Activated CD4-positive, alpha-beta T cell treated with anti-CD3 and anti-CD28 coated beads, Interleukin-2, Interleukin-4, amounts not matched to agents 100 ng/mL and 50 ng/mL, durations not matched to agents 16 hours and 8 hours (primary cell): ENCODE measurements at places on chromosomes 3 and 15.

DNA sequence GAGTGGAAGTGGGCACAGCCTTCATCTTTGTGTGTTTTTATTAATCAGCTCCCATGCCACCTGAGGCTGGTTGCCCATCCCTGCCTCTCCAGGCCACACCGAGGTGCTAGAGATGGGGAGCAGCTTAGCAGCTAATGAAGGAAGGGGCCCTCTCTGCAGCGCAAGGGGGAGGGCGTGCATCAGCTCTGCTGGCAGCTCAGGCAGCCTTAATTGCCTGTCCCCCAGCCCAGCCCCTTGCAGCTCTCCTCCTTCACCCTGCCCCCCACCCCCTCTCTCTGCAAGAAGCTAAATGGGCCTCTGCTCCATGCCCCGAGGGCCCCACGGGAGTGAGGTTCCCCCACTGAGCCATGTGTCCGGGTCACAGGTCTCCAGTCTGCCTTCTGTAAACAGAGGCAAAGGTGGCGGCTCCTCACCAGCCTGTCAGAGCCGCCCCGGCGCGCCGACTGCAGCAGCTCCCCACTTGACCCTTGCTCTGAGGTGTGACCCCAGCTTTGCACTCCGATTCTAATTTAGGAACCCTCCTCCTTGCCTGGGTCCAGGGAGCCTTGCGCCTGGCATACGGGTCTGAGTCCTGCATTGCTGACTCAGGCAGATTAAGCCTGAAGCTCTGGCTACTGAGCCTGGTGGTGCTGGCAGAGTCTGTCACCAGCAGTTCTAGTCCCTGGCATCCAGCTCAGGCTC is 27.9 kb upstream of the NTRK3 start:
- DNase-seq = no peak

GRCh38 chr3:38224357-38224756 is 41.3 kb upstream of the SLC22A13 start:
- DNase-seq = no peak

GRCh38 chr3:178205740-178206139 is 330.5 kb upstream of the KCNMB2 start:
- DNase-seq = no peak

GRCh38 chr3:8112587-8112986 is 389.0 kb upstream of the LMCD1 start:
- DNase-seq = no peak
